ENCODE measurements at places on chromosomes 13 and 19.

- DNase-seq: no peak
Measured at GRCh38 chr13:89968470-89968869, 1379.0 kb upstream of the MIR17HG start.

GRCh38 chr13:110343241-110343865 is 36.3 kb downstream of the COL4A2 start:
- no peak for DNase-seq

GRCh38 chr13:23644126-23644419 is 73.9 kb downstream of the TNFRSF19 start:
- no peak for DNase-seq

DNA sequence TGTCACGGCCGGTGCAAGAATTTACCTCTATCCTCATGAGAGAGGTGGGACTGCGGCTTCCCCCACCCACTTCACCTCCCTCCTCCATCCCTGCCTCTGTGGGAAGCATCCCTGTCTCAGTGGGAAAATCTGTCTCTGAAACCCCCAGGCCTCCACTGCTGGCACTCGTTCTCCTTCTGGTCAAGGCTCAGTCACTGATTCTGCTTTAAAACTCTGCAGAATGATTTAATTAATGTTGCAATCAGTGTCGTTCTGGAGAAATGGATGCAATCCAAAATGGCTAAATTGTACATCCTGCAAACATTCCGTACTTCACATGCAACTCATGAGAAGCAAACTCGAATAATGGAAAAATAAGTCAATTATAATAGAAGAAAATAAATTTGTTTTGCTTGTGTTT is 5.6 kb downstream of the RASL11A start:
- no peak for DNase-seq

DNA sequence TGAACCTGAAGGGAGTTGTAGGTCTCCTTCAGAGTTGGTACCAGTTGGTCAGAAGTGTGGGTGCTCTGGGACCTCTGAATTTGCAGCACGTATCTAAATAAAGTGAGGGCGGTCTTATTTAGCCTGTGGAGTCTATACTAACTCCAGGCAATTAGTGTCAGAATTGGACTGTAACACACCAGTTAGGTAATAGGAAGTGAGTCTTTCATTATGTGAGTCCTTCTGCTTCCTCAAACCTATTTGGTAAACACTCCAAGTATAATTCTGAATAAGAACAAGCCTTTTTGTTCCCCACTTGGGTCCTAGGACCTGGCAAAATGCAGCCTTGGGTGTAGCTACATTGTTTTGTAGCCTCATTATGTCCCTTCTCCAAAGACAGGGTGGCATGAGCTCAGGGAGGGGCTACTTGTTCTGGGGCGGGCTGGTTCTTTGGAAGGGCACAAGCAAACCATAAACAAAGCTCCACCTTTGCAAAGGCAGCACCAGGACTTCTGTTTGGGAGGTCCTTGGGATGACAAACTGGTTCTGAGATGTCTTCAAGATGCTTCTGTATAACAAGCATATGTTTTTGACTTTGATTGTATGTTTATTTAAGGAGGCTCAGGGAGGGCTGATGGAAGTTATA is 418.0 kb downstream of the ZNF536 start:
- no peak for DNase-seq

DNA sequence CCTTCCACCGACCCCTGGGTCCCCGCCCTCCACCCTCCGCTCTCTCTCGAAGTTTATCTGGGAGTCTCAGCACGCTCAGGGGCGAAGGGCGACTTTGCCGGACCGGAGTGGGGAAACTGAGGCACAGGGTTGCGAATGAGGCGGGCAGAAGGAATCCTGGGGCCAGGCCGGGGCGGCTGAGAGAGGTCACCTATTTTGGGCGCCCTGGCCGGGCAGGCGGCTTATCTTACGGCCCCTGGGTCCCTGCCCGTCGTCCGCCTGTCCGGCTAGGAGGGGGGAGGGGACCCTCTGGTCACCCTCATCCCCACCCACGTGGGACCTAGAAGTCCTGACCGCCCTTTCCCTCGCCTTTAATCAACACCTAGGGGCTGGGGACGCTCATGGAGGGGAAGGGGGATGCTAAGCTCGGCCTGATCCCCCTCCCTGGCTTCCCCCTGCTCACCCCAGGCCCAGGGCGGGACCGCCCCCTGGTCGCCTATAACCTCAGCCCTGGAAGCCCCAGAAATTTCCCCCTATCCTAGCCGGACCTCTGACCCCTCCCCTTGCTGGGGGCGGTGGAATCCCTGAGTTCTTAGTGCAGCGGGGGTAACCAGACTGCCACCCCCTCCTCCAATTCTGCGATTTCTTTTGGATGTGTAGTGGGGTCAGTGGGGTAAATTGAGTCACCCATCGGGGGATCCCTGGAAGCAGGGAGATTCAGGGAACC is 556 bp downstream of the TRIP10 start:
- no peak for DNase-seq

DNA sequence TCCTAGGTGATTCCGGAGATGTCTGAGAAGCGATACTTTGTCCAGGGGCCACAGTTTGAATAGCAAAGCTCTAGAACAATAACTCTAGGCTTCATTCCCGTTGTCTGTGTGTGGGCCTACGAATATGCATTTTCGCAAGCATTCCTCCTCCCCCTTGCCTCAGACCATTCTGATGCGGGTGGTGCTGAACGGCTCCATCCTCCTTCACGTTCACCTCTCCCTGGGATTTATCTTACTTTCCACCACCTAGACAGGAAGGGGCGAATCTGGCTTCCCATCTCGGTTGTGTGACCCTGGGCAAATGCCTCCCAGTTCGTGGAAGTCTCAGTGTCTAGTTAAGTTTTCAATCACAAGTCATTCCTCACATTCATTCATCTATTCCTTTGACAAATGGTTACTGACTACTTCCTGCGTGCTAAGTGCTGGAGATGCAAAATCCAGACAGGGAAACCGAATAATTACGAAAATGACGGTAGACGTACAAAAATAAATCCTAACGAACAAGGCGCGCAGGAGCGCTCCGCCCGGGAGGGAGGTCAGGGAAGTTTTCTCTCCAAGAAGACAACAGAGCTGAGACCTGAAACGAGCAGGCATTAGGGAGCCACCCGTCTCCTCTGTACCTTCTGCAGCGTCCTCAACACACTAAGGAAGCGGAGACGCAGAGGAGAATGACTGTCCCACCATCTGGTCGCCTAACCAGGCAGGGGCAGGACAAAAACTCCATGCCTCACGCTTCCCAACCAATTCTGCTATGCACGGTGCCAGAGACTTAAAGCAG is 1.3 kb upstream of the CNOT3 start:
- no peak for DNase-seq

- no peak for DNase-seq
Measured at GRCh38 chr13:33679658-33680012, 138.3 kb upstream of the RFC3 start.

GRCh38 chr13:74251778-74252519 is 117.7 kb upstream of the KLF12 start:
- DNase-seq: no peak

DNA sequence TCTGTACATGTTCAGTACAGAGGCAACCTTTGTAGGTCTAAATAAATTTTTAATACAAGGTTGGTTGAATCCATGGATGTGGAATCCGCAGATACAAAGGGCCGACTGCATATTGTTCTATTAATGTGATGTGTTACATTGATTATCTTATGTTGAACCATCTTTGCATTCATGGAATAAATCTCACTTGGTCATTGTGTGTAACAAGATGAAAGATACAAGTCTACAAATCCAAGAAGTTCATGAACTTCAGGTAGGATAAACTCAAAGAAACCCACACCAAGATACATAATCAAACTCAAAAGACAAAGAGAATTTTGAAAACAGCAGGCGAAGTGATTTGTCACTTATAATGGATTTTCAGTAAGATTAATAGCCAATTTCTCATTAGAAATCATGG is 8.0 kb upstream of the TFDP1 start:
- DNase-seq: no peak

- DNase-seq: no peak
Measured at GRCh38 chr13:38954844-38955243, 35.8 kb downstream of the STOML3 start.

DNA sequence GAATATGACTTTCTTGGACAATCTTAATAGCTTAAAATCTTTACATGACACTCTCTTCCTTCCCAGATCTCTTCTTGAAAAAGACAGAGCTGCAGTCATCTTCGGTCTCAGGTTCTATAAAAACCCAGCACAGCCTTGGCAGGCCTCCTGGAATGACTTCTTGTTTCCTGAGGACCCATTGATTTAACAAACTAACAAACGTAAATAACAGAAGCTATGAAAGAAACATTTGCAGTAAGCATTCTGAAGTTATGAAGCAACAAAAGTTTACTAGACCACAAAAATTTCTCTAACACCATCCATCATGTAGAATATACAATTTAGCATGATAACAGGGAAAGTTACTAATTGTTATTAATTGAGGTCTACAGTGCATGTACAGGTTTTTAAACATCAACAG is 62.8 kb upstream of the STARD13 start:
- no peak for DNase-seq

GRCh38 chr13:26011996-26012821 is 39.6 kb downstream of the SHISA2 start:
- no peak for DNase-seq

DNA sequence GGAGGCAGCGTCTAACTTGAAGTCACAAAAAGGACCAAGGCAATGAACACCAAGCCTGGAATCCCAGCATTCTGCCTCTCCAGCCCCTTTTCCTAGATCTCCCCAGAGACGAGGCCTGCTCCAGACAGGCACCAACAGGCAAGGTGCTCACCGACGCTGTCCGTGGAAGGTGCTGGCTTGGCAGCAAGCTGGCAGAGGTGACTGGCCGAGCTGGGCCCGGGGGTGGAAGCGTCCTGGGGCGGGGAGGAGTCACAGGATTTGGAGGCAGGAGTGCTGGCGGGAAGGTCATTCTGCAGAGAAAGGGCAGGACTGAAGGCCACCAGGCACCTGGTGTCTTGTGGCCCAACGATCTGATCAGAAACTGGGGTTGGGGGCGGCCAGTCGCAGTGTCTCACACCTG is 18.2 kb downstream of the TLE2 start:
- DNase-seq: no peak

DNA sequence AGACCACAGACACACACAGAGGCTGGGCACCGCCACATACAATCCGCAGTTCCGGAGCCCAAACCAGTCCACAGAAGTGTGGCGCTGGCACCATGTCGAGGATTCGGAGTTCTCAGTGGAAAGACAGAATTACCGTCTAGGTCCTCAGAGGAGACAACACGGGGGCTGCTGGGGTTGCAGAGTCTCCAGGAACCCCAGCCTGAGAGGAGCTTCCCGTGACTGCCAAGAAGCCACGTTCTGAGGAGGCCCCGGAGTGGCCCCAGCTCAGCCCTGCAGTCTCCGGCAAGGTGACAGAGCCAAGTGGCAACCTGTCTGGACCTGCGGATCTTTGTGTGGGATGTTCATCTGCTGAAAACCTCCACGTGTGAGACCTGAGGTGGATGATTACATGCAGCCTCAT is 7.3 kb upstream of the ADPRHL1 start:
- DNase-seq: no peak

GRCh38 chr13:71621174-71622124 is 245.6 kb downstream of the DACH1 start:
- no peak for DNase-seq

- no peak for DNase-seq
Measured at GRCh38 chr19:11031421-11032070, 57.7 kb upstream of the LDLR start.

GRCh38 chr19:43337737-43338136 is 15.7 kb upstream of the CD177 start:
- DNase-seq: no peak

- DNase-seq: no peak
Measured at GRCh38 chr19:36097036-36097435, 13.9 kb upstream of the OVOL3 start.

DNA sequence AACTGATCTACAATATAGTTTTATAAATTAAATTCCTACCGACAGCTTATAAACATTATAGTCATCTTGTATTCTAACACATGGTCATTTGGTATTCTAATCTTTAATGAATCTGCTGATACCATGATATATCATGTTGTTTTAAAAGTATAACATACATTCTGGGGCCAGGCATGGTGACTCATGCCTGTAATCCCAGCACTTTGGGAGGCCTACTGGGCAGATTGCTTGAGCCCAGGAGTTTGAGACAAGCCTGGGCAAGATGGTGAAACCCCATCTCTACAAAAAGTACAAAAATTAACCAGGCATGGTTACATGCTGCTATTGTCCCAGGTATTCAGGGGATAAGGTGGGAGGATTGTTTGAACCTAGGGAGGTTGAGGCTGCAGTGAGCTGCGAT is 3.1 kb downstream of the ZNF383 start:
- DNase-seq: no peak

- DNase-seq: no peak
Measured at GRCh38 chr19:6718741-6719539, 1.5 kb downstream of the C3 start.

GRCh38 chr13:59494151-59494550 is 669.6 kb downstream of the DIAPH3 start:
- no peak for DNase-seq

GRCh38 chr19:34341935-34342680 is 22.9 kb upstream of the GPI start:
- DNase-seq: no peak

GRCh38 chr13:75752826-75753225 is 116.7 kb downstream of the LMO7 start:
- DNase-seq: no peak

GRCh38 chr19:11382898-11383705 is 1.0 kb downstream of the EPOR start:
- no peak for DNase-seq

- DNase-seq: no peak
Measured at GRCh38 chr19:40553885-40554857, 22.5 kb upstream of the SHKBP1 start.

DNA sequence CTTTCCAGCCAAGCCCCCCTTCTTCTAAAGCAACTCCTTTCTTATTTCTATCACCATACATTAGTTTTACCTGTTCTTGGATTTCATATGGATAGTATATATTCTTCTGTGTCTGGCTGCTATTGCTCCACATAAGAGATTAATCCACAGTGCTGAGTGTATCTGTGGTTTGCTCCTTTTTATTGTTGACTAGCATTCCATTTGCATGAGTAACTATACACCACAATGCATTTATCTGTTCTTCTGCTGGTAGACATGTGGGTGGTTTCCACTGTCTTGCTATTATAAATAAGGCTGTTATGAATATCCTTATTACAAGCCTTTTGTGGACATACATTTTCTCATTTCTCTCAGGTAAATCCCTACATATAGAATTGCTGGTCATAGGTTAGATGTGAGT is 138.2 kb downstream of the SLC7A1 start:
- no peak for DNase-seq

DNA sequence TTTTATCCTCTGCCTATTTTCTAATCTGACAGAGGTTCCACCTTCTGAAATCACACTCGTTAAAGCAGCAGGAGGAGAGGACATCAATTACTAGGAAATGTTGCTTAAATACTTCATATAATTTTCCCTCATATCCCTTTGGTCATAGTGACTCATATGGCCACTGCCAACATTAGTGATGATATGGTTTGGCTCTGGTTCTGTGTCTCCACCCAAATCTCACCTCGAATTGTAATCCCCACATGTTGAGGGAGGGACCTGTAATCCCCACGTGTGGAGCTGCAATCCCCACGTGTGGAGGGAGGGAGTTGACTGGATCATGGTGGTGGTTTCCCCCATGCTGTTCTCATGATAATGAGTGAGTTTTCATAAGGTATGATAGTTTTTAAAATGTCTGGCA is 618.4 kb upstream of the SLITRK5 start:
- no peak for DNase-seq

GRCh38 chr19:13849991-13850909 is 26.7 kb upstream of the NANOS3 start:
- DNase-seq: no peak

Measured in omental fat pad (tissue), 4 donors.